ENCODE measurements at places on chromosomes 7 and 10.

DNA sequence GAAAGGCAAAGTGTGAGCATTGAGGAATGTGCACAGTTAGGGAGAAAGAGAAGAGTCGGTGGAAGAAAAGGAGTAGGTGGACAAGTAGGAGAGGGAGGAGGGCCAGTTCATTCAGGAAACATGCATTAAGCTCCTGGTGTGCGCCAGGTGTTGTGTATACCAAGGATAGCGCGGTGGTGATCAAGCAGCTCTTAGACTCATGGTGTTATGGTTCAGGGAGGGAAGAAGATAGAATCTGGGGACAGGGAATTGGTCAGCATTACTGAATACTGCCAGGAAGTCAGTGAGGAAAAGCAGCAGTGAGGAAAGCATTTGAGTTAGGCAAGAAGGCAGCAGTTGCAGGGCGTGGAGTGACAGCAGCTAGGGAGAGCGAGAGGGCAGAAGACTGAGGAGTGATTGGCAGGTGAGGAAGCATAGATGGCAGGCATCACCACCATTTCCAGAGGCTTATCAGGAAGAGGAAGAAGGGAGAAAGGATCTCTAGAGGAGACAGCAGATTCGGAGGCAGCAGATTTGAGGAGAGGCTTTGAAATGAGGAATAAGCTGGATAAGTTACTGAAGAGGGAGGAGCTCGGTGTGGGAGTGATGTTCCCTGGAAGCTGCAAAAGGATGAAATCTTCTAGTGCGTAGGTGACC lies 265.6 kb downstream of the GFRA1 start:
- no peak for DNase-seq

DNA sequence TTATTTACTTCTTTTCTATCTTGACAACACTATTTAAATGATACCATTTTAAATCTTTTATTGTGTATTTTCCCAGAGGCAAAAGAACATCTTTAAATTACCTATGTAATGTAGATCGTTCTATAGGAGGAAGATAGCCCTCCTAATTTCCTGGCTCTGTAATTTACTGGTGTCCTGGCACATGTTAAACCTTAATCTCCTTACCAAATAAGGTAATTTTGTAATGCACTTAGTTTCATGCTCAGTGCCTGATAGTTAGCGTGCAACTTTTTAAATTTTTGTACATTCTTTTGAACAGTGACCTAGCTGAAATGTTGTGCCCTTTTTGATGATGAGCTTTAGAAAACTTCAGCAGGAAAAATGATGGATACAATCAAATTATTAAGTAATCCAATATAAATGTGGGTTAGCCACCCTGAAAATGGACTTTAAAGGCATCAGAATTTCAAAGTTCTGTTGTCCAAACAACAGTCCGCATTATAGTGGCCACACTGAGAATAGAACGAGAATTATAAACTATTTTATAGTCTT lies 81.4 kb downstream of the ABCB5 start:
- DNase-seq, result no peak

DNA sequence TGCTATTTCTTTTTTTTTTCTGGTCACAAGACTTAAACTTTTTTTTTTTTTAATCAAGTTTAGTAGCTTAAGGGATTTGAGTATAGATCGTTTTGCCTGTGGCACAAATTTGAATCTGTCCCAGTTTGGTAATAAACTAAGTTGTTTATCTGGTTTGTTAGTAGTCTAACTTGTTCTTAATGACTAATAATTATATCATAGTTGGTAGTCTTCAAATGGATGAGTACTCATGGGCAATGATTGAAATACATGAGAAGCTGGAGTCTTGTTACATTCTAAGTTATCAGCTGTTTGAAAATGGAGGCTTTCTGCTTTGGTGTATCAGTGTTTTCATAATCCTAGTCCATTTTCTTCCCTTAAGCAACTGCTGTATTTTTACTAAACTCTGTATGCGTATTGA lies 12.3 kb downstream of the BTAF1 start:
- no peak for DNase-seq

GRCh38 chr10:15742836-15743235 lies 23.1 kb upstream of the ITGA8 start:
- DNase-seq, result no peak

GRCh38 chr7:96989241-96989858 lies 16.0 kb upstream of the DLX6 start:
- no peak for DNase-seq

GRCh38 chr10:49512121-49512809 lies 26.7 kb downstream of the ERCC6 start:
- no peak for DNase-seq

DNA sequence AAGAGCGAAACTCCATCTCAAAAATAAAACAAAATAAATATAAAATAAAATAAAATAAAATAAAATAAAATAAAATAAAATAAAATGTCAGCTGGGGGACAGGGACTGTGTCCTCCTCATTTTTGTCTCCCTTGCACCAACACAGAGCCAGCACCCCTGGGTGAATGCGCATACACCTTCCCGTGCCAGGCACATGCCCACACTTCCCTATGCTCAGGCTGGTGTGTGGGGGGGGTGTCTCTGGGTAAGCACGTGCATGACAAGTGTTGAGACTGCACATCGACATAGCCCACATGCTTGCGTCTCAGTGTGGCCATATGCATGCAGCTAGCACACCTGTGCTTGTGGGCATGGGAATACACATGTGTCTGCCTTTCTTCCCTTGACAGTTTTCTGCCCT lies 24.7 kb upstream of the TLX1 start:
- DNase-seq, result no peak

DNA sequence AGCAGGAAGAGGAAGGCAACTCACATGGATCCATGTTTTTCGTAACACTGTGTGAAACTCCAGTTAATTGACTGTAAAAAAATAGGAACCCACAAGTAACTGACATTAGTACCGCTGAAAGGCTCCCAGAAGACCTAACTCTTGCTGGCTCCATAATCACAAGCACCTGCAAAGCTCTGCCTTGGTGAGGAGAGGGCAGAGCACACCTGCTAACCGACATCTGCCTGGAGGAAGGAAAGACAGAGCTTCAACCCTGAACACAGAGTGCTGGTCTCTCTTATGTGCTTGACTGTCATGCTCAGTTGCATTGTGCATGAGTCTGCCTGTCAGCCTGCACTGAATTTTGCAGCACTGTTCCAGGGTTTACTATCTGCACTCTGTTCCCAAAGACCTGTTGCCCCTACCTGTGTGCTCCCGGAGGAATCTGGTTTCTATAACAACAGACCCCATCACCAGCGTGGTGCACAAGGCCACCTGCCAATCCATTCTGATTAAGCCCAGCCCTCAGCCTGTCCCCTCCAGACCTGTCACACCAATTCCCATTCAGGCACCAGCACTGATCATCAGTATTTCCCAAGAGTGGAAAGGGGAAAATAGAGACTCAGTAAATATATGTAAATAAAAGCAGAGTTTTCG lies 63.1 kb upstream of the ANKRD1 start:
- no peak for DNase-seq

DNA sequence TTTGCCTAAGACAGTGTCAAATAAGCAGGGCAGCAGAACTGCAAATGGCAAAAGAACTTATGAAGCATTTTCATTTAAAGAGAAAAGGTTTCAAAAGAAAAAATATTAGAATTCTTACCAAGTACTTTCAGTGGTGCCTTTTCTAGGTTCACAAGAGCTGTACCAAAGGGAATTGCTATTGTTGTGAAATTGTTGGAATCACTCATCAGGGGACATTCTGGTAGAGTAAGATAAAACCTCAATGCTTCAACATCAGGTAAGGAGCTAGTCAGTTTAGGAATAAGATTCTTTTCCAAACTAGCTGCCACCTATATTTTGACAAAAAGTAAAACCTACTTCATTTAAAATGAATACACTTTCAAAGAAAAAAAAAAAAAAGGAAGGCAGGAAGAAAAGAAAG lies 85.0 kb downstream of the HERC4 start:
- no peak for DNase-seq

DNA sequence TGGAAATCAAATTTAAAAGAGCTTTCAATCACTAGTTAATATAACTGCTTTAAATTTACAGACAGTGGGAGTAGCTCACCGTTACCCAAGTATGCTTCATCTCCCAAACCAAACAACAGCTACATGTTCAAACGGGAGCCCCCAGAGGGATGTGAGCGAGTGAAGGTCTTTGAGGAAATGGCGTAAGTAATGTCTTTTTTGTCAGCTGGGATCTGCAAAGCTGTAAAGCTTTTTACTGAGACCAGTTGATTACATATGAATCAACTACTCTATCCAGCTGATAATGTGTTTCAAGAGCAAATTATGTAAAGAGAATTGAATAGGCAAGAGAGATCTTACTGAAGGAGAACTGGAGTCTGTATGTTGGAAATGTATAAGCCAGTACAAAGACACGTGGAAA lies 116.2 kb downstream of the GLCCI1 start:
- DNase-seq, result no peak

DNA sequence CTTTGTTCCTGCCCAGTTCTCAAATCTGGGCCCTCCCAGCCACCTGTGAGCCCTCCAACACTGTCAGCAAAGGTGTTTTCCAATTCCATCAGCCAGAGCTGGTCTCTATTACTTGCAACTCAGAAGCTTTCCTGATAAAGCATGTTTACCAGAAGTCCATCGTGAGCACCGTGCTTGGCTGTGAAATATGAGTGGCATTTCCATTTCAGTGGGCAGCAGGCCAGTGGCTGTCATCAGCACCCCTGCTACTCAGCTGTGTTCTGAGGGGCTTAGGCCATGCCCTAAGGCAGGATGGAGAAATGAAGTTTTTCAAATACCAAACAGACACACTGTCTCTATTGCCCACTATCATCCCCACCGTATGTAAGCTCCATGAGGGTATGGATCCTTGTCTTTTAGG lies 12.7 kb upstream of the BNIP3 start:
- no peak for DNase-seq

DNA sequence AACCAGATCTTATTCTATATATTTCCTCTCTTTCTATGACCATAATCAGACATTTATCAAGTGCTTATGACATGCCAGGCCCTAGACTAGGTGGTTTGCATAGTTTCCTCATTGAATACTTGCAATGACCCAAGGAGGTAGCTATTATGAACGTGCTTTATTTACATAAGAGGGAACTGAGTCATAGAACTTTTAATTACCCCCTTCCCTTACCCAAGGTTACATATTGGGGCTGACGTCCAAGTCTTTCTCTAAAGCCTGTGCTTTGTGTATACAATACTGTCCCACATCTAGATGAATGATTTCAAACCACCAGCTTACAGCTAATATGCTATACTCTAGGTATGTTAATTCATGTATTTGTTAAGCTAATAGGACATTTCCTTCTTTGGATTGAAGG lies 91.9 kb upstream of the NPY start:
- DNase-seq, result no peak

- DNase-seq, result no peak
Measured at GRCh38 chr7:157769526-157770215, 432.9 kb downstream of the DNAJB6 start.

- DNase-seq, result no peak
Measured at GRCh38 chr7:110808361-110808760, 282.6 kb upstream of the LRRN3 start.

DNA sequence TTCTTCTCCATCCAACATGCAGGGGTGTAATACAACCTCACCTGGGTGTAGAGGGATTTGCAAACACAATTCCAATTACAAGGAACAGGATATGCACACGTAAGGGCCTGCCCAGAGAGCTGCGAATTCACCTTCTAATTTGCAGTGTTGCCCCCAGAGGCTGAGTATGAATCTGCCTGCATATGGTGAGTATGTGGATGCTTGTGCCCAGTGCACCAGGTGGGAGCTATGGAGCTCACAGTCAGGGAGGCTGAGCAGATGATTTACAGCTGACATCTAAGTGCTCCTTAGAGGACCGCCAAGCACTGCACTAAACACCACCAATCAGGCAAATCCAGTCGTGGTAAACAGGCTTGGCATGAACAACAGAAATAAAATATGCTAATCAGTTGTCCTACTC lies 132.0 kb downstream of the RELN start:
- no peak for DNase-seq

- DNase-seq, result no peak
Measured at GRCh38 chr7:31702354-31702753, 15.3 kb downstream of the PPP1R17 start.

DNA sequence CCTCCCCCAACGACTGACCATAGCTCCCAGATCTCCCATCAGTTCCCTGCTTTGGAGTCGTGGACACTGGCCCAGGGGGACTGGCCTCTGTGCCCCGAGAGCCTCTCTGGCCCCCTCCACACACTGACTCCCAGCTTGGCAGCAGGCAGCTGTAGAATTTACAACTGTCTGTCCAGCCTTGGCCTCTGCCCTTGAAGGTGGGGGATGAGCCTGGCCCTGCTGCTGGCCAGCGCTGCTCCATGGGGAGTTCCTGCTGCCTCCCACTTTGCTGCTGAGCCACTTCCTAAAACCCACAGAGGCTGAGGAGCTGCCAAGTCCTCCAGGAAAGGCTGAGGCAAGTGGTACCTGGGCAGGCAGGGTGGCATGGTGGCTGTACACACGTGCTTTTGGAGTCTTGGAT lies 147.1 kb downstream of the WDR11 start:
- DNase-seq, result no peak

- no peak for DNase-seq
Measured at GRCh38 chr7:68604541-68604940, 993.7 kb upstream of the AUTS2 start.

- DNase-seq, result no peak
Measured at GRCh38 chr10:11927746-11928145, 104.6 kb downstream of the PROSER2 start.

DNA sequence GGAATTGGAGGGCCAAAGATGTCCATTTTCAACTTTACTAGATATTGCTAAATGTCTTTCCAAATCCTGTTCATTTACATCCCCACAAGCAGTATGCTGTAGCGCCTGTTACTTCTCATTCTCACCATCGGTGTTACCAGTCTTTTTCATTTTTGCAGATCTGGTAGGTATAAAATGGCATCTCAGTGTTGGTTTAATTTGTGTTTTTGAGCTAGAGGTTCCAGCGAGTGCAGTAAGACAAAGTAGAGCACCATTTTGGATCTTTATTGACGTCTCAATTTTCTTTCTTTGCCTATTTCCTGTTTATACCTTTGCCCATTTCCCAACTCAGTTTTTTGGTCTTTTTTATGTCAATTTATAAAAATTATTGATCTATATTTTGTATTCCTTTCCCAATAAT lies 55.6 kb downstream of the NRF1 start:
- DNase-seq, result no peak

GRCh38 chr7:22680482-22680911 lies 46.5 kb upstream of the IL6 start:
- no peak for DNase-seq

- DNase-seq, result no peak
Measured at GRCh38 chr10:97408496-97408992, 7.4 kb upstream of the RRP12 start.

DNA sequence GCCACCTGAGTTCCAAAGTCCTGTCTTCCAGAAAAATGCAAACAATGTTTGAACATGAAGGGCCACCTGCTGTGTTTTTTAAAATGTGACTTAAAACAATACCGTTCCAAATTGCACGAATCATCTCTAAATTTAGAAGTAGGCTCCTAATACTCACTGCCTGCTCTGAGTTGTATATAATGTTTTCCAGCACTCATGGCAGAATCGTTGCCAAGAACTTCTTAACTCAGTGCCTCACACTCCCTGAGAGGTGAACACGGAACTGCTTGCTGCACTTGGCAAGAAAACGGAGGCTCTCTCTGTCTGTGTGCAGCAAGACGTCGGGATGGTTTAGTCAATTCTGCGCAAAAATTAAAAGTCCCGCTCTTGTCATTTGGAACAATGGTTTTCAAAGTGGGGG lies 757.3 kb upstream of the AUTS2 start:
- DNase-seq, result no peak

- DNase-seq, result no peak
Measured at GRCh38 chr7:84387595-84387994, 193.0 kb upstream of the SEMA3A start.

All from activated naive CD4-positive, alpha-beta T cell (primary cell).